ENCODE measurements at places on chromosomes 2 and 18.

- DNase-seq = no peak
Measured at GRCh38 chr2:53969285-53969967, 1.4 kb downstream of the PSME4 start.

DNA sequence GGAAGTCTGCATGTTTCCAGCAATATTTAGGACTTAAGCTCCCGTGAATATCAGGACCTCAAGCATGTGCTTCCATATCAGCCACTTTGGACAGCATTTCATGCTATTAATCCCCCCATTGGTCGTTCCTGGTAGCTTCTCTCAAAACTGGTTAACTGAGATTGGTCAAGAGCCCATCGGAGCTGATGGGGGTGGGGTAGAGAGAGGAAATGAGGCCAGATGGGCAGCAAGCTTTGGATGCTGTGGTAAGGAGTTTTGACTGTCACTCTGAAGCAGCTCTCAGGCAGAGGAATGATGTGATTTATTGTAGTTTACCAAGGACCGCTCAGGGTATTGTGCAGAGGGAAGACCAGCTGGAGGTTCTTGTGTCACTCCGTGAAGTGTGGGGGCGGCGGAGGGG is 81.8 kb downstream of the FAM168B start:
- DNase-seq = no peak

GRCh38 chr2:187819624-187820023 is 265.4 kb upstream of the TFPI start:
- no peak for DNase-seq

DNA sequence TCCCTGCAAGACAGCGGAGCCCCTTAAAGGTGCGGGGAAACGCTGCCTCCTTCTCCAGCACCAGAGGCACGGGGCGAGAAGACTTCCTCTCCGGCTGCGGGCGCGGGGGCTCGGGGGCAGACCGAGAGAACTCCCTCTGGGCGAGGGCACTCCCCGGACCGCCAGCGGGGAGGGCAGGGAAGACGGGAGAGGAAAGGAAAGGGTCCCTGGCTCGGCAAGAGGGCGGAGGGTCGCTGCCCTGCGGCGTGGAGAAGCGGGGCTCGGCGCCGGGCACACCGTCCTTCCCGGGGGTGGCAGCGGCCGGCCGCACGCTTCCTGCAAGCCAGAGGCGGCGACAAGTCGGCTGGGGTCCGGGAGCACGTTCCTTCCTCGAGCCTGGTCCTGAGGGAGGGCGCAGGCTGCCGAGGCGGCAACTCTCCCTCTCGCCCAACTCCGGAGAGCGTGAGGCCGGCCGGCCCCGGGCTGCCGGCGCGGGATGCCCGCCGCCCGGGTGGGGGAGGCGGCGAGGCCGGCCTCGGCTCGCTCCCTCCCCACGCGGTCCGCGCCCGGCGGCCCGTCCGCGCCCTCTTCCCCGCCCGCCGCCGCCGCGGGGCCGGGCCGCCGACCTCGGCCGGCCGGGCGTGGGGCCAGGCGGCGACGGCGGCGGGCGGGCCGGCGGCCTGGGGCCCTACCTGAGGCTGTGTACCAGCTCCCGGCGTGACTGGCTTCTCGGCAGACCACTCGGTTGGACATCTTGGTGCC is 1.1 kb downstream of the MEMO1 start:
- peak; percentile 17 for DNase-seq

GRCh38 chr2:186126181-186126580 is 359.9 kb upstream of the ZC3H15 start:
- DNase-seq = no peak

DNA sequence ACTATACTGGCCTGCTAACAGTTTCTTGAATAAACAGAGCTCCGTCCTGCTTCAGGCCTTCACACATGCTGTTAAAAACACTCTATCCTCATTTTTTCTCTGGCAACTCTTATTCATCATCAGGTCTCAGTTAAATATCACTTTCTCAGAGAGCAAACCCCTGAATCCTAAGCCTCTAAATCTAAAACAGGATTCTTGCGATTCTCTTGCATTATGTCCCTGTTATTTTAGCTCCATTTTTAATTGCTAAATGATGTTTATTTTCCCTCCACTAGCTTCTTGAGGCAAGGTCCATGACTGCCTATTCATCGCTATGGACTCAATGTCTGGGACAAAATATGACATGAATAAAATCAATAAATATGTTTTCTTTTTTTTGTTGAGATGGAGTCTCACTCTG is 190.7 kb upstream of the SMAD7 start:
- DNase-seq = no peak

- DNase-seq = no peak
Measured at GRCh38 chr2:168184681-168185513, 62.5 kb downstream of the STK39 start.

GRCh38 chr2:75608684-75609333 is 37.8 kb upstream of the MRPL19 start:
- peak; percentile 11 for DNase-seq

DNA sequence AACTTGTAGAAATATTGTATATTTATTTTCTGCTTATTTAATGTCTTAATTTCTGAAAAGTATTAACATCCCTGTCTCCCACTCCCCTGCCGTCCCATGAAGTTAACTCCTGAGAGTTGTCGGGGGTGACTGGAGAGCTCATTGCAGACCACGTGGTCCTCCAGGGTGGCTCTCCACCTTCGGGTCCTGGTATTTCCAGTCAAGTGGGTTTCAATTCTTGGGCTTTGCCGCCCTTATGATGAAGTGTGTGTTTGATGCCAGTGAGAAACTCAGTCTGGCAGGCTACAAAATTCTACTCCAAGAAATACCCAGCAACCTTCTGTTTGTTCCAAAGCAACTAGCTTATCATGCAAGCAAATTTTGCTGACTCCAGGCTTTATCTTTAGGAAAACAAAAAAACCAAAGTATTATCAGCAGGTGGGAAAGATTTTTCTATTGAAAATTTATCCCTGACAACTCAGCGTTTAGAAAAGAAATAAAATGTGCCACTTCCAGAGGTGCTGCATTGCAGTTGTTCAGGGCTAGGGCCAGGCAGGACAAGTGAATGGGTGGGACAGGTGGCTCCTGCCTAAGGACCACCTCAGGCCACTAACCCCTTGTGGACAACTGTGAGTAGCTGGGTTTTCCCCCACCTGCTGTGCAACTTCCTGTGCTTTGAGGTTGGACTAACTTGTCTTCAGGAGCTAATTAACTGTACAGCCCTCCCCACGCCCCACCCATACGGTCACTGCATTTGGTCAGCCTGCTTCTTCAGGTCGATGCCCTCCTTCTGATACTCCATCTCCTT is 46.6 kb downstream of the BCL2L11 start:
- DNase-seq = no peak

- peak; percentile 67 for DNase-seq
Measured at GRCh38 chr2:196259507-196260481, 88.4 kb upstream of the STK17B start.

Data from activated CD4-positive, alpha-beta T cell treated with anti-CD3 and anti-CD28 coated beads, Interleukin-2, amount 50 U/mL, for 24 hours (primary cell).